Smooth muscle cell of the brain vasculature (primary cell): ENCODE measurements at places on chromosomes 3 and 15.

- no peak for DNase-seq
Observed at GRCh38 chr3:172379372-172379771, 68.9 kb downstream of the GHSR start.

DNA sequence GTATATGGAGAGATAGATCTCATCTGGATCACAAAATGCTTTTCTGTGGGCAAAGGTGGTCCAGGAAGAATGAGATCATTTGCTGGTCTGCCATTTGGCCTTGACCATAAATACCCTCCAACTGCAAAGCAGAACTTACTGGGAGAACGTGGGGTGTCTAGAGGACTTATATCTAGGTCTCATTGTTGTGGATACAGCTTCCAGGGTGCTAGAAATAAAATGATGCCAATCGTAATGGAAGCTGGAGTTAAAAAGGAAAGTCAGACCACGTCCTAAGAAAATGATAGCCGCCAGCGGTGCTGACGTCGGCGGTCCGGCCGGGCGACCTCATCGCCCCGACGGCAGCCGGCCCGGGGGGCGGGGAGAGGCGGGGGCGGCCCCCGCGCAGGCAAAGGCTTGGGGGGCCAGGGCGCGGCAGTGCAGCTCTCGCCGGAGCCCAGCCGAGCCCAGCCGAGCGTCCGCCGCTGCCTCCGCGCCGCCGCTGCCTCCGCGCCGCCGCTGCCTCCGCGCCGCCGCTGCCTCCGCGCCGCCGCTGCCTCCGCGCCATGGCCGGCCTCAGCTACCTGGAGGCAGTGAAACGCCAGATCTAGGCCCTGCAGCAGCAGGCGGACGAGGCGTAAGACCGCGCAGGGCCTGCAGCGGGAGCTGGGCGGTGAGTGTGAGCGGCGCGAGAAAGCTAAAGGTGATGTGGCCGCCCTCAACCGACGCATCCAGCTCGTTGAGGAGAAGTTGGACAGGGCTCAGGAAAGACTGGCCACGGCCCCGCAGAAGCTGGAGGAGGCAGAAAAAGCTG lies 89.5 kb downstream of the EOMES start:
- peak; percentile 32 for DNase-seq

GRCh38 chr15:42171122-42171521 lies 14.7 kb upstream of the PLA2G4F start:
- DNase-seq, result no peak

GRCh38 chr3:42134867-42135464 lies 43.8 kb downstream of the TRAK1 start:
- no peak for DNase-seq

GRCh38 chr3:79405183-79405582 lies 362.6 kb downstream of the ROBO1 start:
- DNase-seq, result no peak
